ENCODE measurements at places on chromosomes 3 and 15.

- H3K4me1 ChIP-seq, result peaks cover 16% of the 10 kb centered on the region
- no peak overlapping the region for H3K27ac ChIP-seq
- DNase-seq, result peak; percentile 15
- no peak overlapping the region for H3K4me3 ChIP-seq
These were observed 8.8 kb upstream of the LRCH3 start for GRCh38 chr3:197782230-197782629.

DNA sequence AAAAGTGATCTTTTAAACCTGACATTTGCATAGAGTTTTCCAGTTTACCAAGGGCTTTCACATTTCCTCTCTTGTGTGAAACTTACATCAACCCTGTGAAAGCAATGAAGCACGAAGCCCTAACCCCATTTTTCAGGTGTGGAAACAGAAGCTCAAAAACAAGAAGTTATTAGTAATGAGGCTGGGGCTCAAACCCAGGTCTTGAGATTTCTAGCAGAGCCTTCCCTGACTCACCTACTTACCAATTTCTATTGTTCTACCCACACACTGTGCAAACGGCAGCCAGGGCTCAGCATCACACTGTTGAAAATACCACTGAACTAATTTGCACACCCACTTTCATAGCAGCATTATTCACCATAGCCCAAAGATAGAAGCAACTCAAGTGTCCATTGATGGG lies 117.8 kb upstream of the IGF1R start:
- H3K27ac ChIP-seq, result no peak overlapping the region
- H3K27me3 ChIP-seq, result peaks cover 29% of the 10 kb centered on the region
- H3K4me3 ChIP-seq, result no peak overlapping the region
- no peaks in the 10 kb centered on the region for H3K4me1 ChIP-seq
- no peak for DNase-seq

DNA sequence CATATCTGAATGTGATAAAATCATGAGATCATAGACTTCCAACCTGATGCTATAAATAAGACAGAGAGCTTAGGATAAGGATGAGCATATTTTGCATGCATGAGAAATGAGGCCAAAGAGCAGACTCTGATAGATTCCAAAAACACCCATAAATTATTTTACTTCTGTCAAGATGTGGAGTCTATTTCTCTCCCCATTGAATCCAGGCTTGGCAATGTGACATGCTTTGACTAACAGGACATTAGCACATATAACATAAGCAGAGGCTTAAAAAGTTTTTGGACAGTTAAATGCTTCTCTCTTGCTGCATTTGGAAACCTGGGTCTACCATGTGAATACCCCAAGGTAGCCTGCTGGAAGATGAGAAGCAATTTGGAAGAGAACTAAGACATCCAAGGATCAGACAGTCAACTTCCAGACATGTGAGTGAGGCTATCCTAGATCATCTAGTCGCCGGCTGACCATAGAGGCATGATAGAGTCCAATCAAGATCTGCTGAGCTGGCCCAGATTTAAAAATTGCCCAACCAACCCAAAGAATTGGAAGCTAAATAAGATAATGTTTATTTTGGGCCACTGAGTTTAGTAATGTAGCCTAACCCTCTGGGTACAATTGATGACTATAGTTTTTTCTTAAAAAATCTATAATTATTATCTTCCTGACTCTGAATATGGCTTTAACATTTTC lies 30.3 kb downstream of the MYLK start:
- no peak for DNase-seq
- no peaks in the 10 kb centered on the region for H3K4me1 ChIP-seq
- H3K36me3 ChIP-seq, result peaks cover 7% of the 10 kb centered on the region

DNA sequence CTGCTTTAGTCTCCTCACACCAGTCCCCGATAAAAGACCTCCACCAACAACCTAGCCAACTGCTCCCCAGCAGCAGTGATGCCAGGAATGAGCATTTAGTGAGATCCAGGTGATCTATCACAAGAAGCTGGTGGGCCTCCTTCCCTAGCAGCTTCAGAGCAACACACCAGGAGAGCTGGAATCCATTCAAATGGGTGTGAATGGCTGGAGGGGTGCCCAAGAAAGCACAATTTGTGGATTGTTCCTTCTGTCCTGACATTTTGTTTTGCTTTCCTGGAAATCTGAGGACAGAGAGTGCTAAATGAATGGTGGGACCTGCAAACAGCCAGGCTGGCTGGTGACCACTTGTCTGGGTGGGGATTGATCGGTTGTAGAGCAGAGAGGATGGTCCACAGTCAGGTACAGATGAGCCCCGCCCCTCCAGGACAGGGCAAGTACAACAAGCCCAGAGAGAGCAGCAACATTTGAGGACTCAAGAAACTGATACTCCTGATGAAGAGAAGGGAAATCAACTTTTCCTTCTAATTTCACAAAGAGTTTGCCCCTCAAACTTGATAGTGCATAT lies 316.8 kb downstream of the VPS13C start:
- peaks cover 17% of the 10 kb centered on the region for H3K27me3 ChIP-seq
- no peaks in the 10 kb centered on the region for H3K4me1 ChIP-seq
- no peak for DNase-seq
- H3K4me3 ChIP-seq, result no peak overlapping the region
- H3K27ac ChIP-seq, result no peak overlapping the region
- no peaks in the 10 kb centered on the region for H3K36me3 ChIP-seq

GRCh38 chr15:31065824-31066223 lies 35.7 kb downstream of the TRPM1 start:
- no peaks in the 10 kb centered on the region for H3K36me3 ChIP-seq
- H3K27ac ChIP-seq, result no peak overlapping the region
- no peak for DNase-seq

Data from naive B cell (primary cell).